Hippocampal formation (tissue), 2 donors: ENCODE measurements at places on chromosomes 5 and 9.

GRCh38 chr5:126801992-126802294, 25.0 kb downstream of the LMNB1 start:
- DNase-seq, result no peak

DNA sequence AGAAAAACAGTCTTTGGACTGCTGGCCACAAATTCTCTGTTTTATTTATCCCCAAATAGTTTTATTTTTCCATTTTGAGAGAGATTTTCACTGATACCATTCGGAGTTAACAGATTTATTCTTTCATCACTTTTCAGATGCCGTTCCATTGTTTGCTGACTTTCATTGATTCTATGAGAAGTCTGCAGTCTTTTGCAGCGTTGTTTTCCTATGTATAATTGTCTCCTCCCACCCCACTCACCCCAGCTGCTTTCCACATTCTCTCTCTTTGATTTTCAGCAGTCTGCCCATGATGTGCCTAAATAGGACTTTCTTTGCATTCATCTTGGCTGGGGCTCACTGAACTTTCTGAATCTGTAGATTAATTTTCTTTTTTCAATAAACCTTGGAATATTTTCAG, 107.6 kb downstream of the C9orf50 start:
- no peak for DNase-seq

GRCh38 chr5:14954216-14954615, 82.6 kb upstream of the ANKH start:
- DNase-seq, result no peak

GRCh38 chr9:111613436-111614040, 14.1 kb upstream of the PTGR1 start:
- no peak for DNase-seq

DNA sequence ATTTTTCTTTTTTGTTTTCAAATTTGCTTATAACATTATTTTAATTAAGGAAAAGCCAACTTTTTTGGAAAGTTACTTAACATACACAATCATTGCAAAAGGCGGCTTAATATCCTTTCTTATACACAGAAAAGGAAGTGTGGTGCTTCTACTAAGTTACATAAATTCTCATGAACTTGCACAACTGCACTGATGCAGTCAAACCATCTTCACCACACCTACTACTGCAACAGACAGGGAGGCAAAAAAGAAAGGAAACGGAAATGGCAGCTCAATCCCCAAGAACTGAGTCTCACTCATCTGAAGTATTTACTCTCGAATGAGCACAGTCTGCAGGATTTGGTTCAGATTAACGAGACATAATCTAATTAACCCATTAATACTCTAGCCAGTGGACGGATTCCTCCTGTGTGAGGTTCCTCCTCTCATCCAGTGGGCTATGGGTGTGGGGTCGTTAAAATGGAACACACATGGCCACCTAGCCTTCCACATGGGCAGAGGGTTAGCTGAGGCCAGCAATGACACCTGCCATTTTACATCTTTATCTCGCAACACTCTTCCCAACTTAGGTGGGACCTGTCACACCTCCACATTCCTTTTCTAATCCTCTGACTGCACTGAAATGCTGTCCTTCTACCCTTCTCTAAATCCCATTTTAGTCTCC, 30.0 kb downstream of the GOLM1 start:
- DNase-seq, result no peak

DNA sequence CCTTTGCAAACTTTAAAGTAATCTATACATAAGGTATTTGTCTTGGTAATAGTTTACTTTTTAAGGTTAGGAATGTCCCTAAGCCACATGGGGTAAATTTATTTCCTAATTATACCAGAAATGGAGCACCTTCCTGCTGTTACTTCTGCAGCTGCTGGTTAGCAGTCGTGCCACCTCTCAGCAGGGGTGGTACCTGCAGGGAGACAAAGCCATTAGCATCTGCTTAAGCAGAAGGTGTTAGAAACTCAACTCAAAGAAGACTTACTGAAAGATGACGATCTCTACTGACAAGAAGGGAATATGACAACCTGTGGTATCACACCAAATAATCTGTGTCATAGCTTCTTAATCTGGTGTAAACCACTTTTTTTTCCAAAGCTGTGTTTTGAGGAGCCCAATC, 173.7 kb downstream of the BRINP1 start:
- DNase-seq, result no peak

DNA sequence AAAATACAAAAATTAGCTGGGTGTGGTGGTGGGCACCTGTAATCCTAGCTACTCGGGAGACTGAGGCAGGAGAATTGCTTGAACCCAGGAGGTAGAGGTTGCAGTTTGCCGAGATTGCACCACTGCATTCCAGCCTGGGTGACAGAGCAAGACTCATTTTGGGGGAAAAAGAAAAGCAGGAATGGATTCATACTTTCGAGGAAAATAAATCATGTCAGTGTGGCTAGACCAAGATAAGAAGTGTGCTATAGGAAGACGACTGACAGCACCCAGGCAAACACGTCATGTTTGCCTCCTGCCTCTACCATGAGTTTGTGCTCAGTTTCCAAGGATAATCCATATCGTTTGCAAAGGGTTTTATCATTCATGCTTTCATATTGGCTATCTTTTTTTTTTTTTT, 19.3 kb upstream of the ATOSB start:
- no peak for DNase-seq

- DNase-seq, result peak; percentile 19
Measured at GRCh38 chr5:167561796-167562195, 729.6 kb upstream of the WWC1 start.

GRCh38 chr5:69492923-69493395, 369 bp downstream of the OCLN start:
- no peak for DNase-seq

- no peak for DNase-seq
Measured at GRCh38 chr9:129972816-129973215, 70.2 kb downstream of the FNBP1 start.

GRCh38 chr9:91320299-91320698, 41.4 kb downstream of the AUH start:
- DNase-seq, result no peak

- no peak for DNase-seq
Measured at GRCh38 chr9:90958328-90958727, 156.7 kb downstream of the SYK start.

DNA sequence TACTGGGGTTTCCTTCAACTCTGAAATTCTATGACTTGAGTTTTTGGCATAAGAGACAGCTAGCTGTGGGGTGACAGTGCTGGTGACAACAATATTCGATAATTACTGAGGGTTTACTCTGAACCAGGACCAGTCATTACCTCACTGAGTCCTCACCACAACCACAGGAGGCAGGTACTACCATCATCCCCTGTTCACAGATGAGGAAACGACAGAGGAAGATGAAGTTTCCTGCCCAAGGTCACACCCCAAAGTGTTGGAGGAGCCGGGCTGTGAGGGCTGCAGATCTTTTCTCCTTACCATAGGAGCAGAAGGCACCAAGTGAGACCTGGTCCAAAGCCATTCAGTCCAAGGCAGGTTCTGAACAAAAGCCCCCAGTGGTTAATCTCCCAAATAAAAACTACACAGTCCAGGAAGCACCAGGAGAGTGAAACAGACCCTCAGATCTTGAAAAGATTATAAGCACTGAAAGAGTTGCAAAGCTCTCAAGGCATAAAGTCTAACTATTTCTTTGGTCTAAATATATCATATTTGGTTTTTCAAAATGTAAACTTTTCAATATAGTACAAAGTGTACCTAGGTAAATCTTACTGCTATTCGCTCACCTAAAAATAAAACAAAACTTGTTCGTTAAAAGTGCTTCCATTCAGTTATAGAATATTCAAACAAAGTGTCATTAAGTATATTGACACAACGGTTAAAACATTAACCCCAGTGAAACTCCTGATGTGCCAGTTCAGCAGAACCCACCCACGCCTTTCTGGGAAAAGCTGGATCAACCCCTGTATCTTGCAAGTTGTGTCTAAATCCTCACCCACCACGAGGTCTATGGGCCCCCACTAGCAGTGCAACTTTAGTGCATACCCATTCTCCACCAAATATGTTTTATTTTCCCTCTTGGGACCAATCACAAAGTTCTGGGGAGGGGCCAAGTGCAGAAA, 82.6 kb upstream of the EQTN start:
- no peak for DNase-seq

GRCh38 chr9:82128011-82128696, 139.6 kb downstream of the SPATA31D1 start:
- DNase-seq, result peak; percentile 11

- DNase-seq, result no peak
Measured at GRCh38 chr9:127927988-127928675, 2.4 kb downstream of the PIP5KL1 start.

- no peak for DNase-seq
Measured at GRCh38 chr5:77012601-77013000, 17.6 kb upstream of the AGGF1 start.

DNA sequence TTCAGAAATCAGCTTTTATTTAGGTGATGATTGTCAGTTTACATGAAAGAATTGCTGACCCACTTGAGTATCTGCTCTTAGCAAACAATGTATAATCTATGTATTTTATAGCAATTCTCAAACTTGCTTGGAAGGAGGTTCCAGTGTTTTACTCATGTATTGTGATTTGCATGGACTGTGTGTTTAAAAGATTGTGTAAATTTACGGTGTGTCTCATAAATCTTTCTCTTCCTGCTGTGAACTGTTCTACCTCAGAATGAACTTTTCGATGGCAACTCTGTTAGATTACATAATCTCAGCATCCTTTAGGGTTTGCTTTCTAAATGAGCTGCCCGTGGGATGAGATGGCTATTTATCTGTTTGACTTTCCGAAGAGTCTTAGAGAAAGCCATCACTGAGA, 122.5 kb downstream of the MEF2C start:
- DNase-seq, result no peak

DNA sequence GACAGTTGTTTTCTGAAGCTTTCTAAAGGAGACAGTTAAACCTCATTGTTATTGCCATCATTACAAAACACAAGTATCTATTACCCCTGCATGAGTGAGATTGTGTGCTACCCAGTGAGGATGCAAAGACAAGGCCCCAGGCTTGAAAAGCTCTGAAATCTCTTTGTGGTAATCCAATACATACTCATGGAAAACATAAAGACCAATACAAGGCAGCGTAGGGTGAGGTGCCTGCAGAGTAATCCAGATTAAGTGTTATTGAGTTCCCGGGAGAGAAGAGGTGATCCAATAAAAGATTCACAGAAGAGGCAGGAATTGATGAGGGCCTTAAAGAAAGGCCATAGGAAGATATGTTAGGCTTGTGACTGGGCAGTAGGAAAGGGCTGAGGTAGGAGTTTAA, 150.1 kb downstream of the MEF2C start:
- DNase-seq, result no peak

DNA sequence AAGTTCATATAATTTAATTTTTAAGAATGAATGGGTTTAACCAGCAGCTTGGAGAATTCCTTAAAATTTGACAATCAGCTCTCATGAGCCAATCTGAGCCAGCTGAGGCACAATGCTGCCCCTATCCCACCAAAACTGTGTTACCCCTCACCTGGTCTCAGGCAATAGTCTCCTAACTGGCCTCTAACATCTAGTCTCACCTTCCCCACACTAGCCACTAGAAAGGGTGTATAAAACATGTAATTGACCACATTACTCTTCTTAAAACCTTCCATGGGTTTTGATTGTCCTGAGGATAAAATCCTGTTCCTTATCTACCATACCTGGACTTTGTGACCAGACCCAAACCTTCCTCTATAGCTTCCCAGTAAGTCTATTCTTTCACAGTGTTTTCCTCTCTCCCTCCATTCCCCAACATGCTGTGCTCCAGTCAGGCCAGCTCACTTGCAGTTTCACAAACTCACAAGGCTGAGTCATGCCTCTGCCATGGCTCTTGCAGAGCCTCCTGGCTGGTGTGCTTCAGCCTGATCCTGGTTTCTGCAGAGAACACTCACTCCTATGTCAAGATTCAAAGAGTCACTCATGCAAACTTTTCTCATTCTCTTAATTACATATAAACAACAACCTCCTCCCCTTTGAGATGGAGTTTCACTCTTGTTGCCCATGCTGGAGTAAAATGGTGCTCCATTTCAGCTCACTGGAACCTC, 16.0 kb upstream of the ZCCHC7 start:
- no peak for DNase-seq

- DNase-seq, result no peak
Measured at GRCh38 chr5:133242221-133242835, 190.5 kb downstream of the HSPA4 start.

- DNase-seq, result no peak
Measured at GRCh38 chr5:139636975-139637408, 11.2 kb upstream of the CXXC5 start.

GRCh38 chr9:104322596-104322995, 181.5 kb upstream of the OR13F1 start:
- DNase-seq, result no peak

GRCh38 chr5:133831491-133832224, 136.8 kb downstream of the C5orf15 start:
- no peak for DNase-seq

- DNase-seq, result no peak
Measured at GRCh38 chr5:41903382-41903891, 707 bp upstream of the RIMOC1 start.

DNA sequence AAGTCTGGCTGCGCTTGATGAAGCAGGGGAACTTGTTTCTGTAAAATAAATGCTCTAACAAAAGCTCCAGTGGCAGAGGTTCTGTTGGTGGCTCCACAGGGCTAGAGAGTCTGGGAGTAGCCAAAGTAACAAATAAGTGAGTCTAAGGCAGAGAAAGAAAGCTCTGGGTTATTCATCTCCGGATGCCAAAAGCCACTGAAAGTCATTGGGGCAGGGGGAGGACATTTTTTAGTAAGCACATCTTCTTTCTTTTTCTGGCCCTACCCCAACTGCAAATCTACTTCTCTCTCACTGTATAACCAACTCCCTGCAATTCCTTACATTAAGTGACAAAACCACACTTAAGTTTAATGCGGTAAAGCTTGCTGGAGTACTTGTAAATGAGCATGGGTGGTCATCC, 141.6 kb downstream of the INSYN2B start:
- no peak for DNase-seq

- DNase-seq, result no peak
Measured at GRCh38 chr9:122536134-122536533, 9.0 kb upstream of the OR1N1 start.

GRCh38 chr5:82360022-82360421, 81.9 kb upstream of the RPS23 start:
- DNase-seq, result no peak

DNA sequence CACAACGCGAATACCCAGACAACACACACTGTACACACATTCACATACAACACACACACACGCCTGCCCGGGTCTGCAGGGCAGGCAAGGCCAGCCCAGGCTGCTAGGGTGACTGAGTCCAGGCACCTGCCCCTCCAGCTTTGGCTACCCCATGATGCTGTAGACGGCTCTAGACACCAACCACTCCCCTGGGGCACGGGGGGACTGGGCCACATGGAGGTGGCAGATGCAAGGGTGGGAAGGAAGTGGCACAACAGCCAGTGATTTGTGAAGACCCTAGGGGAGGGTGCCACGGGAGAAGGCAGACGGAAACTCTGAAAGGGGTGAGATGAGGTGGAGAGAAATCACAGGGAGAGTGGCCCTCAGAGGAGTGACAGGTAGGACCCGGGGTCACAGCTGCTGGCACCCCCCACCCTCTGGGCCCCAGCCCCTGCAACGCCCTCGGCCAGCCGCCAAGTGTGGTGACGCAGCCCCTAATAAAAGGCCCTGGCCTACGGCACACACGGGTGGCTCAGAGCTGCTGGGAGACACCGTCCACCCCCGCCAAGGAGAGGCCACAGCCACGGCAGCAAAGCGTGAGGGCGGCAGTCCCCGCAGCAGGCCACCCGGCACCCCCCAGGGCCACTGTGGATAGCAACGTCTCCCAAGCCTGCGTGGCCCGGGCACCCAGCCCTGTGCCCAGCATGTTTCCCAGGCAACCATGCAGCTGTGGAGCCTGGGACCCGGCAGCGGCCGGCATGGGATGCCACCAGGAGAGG, 6.6 kb upstream of the CCDC187 start:
- no peak for DNase-seq

- DNase-seq, result no peak
Measured at GRCh38 chr5:137688210-137688840, 47.6 kb downstream of the KLHL3 start.
